ENCODE measurements at places on chromosomes 3 and 15.

- peak; percentile 26 for DNase-seq
Observed at GRCh38 chr15:66251790-66252684, 1.5 kb downstream of the MEGF11 start.

DNA sequence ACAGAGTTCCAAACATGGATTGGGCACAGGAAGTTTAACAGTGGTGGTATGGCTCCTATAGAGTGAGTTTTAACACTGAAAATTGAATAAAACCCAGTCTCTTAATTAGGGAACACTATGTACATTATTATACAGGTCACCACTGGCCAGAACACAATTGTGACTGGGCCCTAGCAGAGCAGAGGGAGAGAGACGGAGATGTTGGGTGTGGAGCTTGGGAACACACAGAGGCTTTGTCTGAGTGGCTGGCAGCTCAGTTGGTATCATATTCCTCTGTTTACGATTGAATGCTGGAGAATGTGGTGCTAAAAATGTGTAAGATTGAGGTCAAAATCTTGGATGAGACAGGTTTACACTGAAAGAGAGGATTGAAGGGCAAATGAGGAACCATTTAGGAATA is 6.8 kb upstream of the MOBP start:
- DNase-seq, result no peak

DNA sequence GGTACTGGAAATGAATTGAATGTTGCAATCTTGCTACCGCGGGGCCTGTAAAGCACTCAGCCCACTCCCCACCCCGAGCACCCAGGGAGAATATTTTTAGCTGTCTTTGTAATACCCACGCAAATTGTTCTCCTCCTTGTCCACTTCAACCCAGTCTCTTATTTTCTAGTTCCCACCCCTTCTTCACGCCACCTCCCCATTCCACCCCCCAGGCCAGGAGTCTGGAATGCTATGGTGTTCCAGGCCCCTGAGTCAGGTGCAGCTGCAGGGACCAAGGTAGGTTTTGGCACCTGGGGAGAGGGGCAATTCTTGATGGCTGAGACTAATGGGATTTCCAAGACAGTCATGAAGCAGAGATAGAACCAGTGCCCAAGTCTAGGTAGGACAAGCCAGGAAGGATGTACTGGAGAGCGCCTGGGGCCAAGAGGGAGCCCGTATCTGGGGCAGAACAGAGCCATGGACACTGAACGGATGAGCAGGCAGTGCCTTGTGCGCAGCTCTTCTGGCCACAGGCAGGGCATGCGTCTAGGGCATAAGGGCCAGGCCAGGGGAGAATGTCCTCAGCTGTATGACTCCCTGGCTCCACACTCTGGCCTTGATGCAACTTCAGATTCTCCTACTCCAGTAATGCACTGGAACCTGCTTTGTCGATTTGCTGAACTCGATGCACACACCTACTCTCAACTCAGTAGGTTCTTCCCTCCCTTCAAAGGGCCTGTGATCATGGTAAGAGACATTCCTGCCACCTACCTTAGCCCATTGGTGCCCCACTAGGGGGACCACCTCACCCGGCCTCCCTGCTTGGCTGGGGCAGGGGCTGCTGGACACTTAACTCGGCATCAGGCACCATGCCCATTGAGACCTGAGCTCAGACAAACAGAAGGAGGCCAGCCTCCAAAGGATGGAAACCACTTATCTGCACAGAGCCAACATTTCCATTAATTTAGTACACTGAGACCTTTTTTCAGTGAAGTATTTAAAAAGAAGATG is 34.6 kb upstream of the MAGEF1 start:
- DNase-seq, result no peak

GRCh38 chr15:61983081-61983480 is 77.2 kb downstream of the VPS13C start:
- DNase-seq, result no peak

- peak; percentile 55 for DNase-seq
Observed at GRCh38 chr15:74788683-74789151, 6.8 kb downstream of the CSK start.

DNA sequence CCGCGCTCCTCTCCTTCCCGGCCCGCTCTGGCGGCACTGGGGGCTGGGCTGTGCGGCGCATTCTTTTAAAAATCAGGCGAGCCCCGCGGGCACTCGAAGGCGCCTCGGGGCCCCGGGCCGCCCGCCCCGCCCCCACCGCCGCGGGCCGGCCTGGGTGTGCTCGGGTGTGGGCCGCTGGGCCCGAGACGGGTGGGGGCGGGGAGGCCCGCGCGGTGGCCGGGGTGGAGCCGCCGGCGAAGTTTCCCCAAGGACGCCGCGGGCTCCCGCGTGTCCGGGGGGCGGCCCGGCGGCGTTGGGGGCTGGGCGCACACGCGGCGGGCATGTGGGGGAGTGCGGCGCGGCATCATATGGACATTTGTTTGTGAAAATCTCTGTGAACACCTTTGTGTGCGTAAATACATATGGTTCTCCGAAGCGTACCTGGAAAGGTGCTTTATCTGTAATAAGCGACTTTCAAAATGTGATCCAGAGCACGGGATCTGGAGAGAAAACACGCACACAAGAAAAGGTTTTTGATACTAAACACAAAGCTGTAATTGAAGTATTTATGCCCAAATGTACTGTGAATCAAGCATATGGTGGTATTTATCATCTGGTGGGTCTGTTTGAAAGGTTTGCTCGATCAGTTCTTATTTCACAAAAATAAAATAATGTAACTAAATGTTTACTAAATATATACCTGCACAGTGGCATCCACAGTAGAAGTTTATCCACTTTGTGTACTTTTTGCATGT is 612 bp upstream of the TBL1XR1 start:
- DNase-seq, result no peak

GRCh38 chr15:43998607-43999006 is 171.8 kb downstream of the WDR76 start:
- DNase-seq, result no peak

- DNase-seq, result no peak
Observed at GRCh38 chr15:84992157-84992944, 10.7 kb downstream of the PDE8A start.

DNA sequence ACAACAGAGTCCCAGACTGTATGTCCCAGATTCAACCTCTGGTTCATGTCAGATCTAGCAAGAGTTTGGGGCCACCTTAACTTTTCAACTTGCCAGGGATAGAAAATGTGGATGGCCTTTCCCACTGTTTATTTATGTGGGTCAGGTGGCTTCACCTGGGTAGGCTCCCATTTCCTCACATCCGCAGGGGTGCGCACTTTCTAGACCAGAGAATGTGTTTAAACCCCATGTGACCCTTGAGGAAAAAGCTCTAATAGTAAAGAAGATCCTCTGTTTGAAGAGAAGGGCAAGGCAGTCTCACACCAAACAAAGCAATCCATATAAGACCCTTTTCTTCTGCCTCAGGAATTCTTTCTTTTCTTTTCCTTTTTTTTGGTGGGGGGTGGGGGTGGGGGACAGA is 167.2 kb upstream of the TSC22D2 start:
- no peak for DNase-seq

DNA sequence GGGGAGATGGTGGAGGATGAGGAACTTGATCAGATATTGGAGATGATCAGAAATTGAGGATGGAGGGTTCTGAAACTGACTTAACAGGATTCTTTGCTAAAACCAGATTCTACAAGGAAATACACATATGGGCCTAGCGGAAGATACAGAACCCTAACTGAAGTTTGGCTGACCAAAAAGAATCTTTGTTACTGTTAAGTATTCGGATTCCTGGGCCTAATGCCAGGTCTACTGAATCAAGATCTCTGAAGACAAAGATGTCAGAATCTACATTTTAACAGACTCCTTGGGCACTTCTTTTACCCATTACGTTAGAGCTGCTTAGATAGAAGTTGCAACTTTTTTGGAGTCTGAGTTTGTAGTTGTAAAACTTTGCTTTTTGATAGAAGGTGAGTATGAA is 137.7 kb downstream of the FNDC3B start:
- DNase-seq, result no peak

DNA sequence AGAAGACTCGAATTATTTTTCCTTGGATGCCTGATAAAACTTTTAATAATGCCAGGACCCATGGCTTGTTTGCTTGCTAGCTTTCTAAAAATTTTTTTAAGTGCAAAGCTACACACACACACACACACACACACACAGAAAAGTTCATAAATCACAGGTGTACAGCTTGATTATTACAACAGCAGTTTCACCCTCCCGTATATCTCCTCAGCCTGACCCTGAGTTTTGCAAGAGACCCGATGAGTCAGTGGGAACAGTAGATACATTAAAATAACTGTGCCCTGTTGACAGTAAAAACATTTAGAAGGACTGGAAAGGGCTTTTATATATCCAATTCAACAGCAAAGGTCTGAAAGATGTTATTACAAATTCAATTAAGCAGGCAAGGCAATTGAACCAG is 46.7 kb downstream of the EMC4 start:
- DNase-seq, result no peak

GRCh38 chr15:83248151-83249029 is 36.1 kb downstream of the BNC1 start:
- no peak for DNase-seq

GRCh38 chr15:55239440-55240124 is 42.8 kb upstream of the RSL24D1 start:
- DNase-seq, result no peak

GRCh38 chr15:38555686-38556334 is 8.8 kb downstream of the RASGRP1 start:
- no peak for DNase-seq
